ENCODE measurements at places on chromosomes 3 and 15. TPM values are rescaled to one million over a fixed set of nuclear protein-coding genes. Genes with fewer than 3 reads are reported as not detected.

DNA sequence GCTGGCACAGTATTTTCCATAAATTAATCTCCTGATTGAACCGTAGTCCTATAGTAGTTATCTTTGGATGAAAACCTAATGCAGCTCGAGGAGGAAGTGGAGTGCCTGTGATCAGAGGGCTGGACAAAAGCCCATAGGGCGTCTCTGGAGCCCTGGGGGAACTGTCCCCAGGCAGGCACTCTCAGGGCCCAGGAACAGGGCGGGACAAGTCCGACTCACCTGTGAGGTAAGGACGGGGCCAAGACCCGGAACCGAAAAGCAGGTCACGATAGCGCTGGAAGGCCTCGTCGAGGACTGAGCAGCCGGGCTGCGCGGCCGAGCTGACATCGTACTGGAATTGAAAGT, 341 bp downstream of the HEXA start:
- peak overlapping the region; percentile 99 for H3K27ac ChIP-seq
- peaks cover 35% of the 10 kb centered on the region for H3K4me1 ChIP-seq
- H3K4me3 ChIP-seq: peak overlapping the region; percentile 96
- H3K36me3 ChIP-seq: peaks cover 22% of the 10 kb centered on the region

DNA sequence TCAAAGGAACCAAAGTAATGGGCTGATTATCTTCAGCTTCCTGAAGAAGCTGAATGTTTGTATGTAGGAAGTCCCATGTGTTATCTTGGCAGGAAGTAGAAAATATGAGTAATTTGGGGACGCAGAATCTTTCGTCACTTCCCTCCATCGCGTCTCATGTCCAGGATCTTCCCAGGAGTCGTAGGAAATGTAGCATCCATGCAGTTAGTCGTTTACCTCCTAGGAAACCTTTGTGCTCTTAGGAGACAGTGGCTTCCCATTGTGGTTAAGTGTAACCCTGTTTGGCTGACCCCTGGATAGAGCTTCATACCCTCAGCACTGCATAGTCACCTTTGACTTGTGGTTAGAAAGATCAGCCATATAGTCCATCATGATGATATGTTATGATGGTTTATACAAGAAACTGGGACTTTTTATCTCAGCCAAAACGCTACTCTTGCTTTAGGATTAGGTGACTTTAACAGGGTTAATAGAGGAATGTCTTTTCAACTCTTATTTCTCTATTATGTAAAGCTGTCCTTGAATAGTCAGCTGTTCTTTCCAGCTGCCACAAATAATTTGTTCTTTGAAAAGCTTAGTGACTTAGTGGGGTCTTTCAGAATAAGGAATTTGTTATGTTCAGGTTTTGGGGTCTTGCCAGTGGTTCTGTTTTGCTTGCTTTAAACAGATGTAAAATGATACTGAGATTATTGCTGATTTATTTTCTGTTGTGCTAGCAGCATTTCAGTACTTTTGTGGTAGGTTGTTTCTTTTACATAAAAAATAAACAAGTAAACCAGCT, 92.2 kb downstream of the KLHL25 start:
- H3K36me3 ChIP-seq: peaks cover 9% of the 10 kb centered on the region
- DNase-seq: no peak
- H3K27me3 ChIP-seq: no peaks in the 10 kb centered on the region

DNA sequence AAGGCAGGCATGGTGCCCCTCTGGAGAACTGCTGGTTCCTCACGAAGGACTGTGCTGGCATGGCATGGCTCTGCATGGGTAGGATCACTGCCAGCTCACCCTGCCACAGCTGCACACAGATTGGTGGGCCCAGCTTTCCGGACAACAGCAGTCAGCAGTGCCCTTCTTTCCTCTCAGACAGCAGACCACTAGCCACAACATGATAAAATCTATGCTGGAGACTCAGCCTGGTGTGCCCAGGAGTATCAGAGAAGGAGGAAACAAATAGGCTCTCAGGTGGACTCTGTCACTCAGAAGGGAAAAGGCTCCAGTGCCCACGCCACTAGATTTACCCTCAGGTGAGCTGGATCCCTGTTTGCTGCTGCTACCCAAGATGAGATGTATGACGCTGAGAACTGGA, 4.9 kb downstream of the NMNAT3 start:
- H3K4me3 ChIP-seq: no peak overlapping the region
- no peak overlapping the region for H3K27ac ChIP-seq
- DNase-seq: no peak

DNA sequence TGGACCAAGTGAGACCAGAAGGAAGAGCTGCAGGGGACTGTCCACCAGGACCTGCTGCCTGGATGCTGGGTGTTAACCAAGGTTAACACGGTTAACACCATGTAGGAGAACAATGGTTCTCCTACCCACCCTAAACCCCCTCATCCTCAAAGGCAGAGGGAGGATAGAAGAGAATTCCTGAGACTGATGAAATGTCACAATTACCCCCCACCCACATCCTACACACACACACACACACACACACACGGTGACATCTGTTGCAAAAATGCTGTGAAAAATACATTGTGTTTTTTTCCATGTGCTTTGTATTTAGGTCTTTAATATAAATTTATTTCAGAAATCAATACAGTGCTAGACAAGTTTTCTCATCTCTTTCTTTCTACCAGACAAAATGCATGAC, 113.9 kb upstream of the HES1 start:
- no peak for DNase-seq
- H3K36me3 ChIP-seq: no peaks in the 10 kb centered on the region
- H3K27ac ChIP-seq: no peak overlapping the region
- peaks cover 3% of the 10 kb centered on the region for H3K27me3 ChIP-seq

- no peaks in the 10 kb centered on the region for H3K36me3 ChIP-seq
- no peaks in the 10 kb centered on the region for H3K4me1 ChIP-seq
- DNase-seq: no peak
These were observed 43.4 kb downstream of the SLCO2A1 start for GRCh38 chr3:133986311-133986710.

Gene STAB1
- not detected for polyA plus RNA-seq

Gene TNFAIP8L3
- not detected for polyA plus RNA-seq

All from naive thymus-derived CD8-positive, alpha-beta T cell (primary cell).